Upper lobe of right lung (tissue), 1 donor: ENCODE measurements at places on chromosomes 4 and X. TPM values are rescaled to one million over a fixed set of nuclear protein-coding genes. Genes with fewer than 3 reads are reported as not detected.

The PRDM8 gene
- total RNA-seq = 1.7 TPM

DNA sequence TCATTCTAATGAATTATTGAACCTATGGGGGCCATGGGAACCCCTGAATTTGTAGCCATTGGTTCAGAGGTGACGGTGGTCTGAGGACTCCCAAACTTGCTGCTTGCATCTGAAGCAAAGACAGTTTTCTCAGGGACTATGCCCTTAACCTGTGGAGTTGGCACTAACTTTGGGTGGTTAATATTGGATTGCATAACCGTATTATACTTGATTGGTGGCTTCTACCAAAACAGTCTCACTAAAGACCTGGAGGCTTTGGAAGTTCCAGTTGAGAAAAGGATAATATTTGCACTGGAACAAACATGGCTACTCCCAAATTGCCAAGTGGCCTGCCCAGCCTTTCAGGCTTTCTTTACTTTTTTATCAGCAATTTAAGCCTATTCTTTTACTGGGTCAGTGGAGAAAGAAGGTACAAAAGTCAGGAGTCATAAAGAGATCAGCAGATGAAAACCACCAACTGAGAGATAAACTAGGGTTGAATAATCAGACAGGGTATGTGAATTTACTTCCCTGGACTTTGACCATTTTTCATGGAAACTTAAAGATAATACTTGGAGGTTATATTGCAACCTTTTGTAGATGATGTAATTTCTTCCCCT lies 7.9 kb upstream of the KLHL8 start:
- H3K27me3 ChIP-seq = no peaks in the 10 kb centered on the region
- H3K4me1 ChIP-seq = peaks cover 6% of the 10 kb centered on the region
- no peak overlapping the region for H3K4me3 ChIP-seq
- H3K36me3 ChIP-seq = no peaks in the 10 kb centered on the region

DNA sequence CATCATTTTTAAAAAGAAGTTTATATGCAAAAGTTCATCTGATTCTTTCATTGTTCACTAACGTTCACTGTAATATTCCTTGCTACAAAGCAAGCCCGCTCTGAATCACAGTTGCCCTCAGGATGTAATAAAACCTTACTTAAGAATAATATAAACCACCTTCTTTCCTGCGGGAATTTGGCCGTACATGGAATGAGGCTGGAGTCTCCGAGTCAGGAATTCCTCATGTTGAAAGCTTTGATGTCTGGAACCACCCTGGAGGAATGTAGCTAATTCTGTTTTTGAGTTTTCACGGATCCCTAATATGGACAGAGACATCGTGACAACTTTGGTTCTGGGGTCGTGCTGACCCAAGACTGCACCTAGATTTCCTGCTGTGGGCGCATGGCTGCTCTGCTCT lies 58.5 kb downstream of the CRLF2 start:
- no peak for DNase-seq
- no peaks in the 10 kb centered on the region for H3K36me3 ChIP-seq
- no peak overlapping the region for H3K27ac ChIP-seq
- H3K4me3 ChIP-seq = no peak overlapping the region
- no peaks in the 10 kb centered on the region for H3K4me1 ChIP-seq
- no peaks in the 10 kb centered on the region for H3K27me3 ChIP-seq

The ZNF674 gene
- total RNA-seq = 5.9 TPM

DNA sequence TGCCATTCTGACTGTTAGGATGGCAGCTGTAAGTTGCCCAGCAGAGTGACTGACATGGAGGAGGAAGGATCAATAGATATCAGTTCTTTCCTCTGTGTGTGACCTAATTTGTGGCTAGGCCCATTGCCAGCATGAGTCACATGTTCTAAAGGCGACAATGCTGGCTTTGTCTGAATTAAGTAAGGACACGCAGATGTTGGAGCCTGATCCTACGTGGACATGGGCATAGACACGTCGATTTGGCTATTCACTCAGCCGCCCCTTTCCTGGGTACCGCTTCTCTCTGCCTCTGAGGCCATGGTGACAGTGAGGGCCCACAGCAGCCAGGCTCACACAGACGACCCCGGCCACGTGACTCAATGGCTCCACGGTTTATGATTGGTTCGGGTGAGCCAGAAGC lies 16.3 kb downstream of the PROM1 start:
- H3K27ac ChIP-seq = no peak overlapping the region
- no peaks in the 10 kb centered on the region for H3K4me1 ChIP-seq
- DNase-seq = no peak
- no peak overlapping the region for H3K4me3 ChIP-seq
- H3K36me3 ChIP-seq = no peaks in the 10 kb centered on the region

GRCh38 chr4:118346495-118346894 lies 6.3 kb downstream of the PRSS12 start:
- DNase-seq = no peak
- H3K27ac ChIP-seq = no peak overlapping the region
- no peaks in the 10 kb centered on the region for H3K36me3 ChIP-seq
- no peak overlapping the region for H3K4me3 ChIP-seq
- H3K4me1 ChIP-seq = no peaks in the 10 kb centered on the region

The VMA21 gene
- total RNA-seq = 28.0 TPM

DNA sequence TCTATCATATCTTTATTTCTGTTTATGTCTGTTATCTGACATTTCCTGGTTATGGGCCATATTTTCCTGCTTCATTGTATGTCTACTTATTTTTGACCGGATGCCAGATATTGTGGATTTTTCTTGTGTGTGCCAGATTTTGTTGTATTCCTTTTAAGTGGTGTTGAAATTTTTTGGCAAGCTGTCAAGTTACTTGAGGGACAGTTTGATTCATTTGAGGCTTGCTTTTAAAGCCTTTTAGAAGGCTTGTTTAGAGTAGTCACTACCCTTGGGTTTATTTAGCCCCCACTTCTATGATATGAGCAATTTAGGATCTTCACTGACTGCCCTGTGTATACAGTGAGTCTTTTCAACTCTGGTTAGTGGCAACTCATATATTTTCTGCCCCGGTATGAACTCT lies 29.2 kb upstream of the NPY2R start:
- no peaks in the 10 kb centered on the region for H3K36me3 ChIP-seq
- no peak overlapping the region for H3K4me3 ChIP-seq
- DNase-seq = no peak
- no peaks in the 10 kb centered on the region for H3K4me1 ChIP-seq

The EDNRA gene
- total RNA-seq = 28.3 TPM

DNA sequence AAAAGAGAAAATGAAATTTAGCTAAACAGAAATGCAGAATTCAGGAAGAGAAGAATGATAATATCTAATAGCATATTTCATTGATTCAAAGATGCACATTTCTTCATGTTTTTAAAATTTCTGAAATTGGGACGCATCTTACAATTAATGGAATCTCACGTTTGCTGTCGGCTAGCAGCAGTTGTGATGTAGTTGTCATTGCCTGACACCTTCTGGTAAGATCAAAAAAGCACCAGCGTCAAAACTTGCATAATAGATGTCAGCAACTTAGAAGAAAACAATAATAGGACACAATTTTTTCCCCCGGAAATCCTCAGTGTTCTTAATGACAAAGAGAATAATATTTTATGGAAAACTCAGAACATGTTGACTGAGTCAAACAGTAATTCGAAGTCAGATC lies 29.8 kb upstream of the SLC7A3 start:
- no peaks in the 10 kb centered on the region for H3K36me3 ChIP-seq
- H3K27ac ChIP-seq = no peak overlapping the region
- H3K27me3 ChIP-seq = no peaks in the 10 kb centered on the region

GRCh38 chr4:110005461-110006056 lies 92.9 kb downstream of the EGF start:
- no peak for DNase-seq
- H3K36me3 ChIP-seq = no peaks in the 10 kb centered on the region
- H3K27ac ChIP-seq = no peak overlapping the region
- H3K27me3 ChIP-seq = no peaks in the 10 kb centered on the region

The FRMD7 gene
- total RNA-seq = not detected

The NAP1L5 gene
- total RNA-seq = 3.2 TPM

GRCh38 chrX:72349190-72349589 lies 43.5 kb upstream of the CITED1 start:
- no peak overlapping the region for H3K4me3 ChIP-seq
- H3K27ac ChIP-seq = no peak overlapping the region
- no peaks in the 10 kb centered on the region for H3K27me3 ChIP-seq

DNA sequence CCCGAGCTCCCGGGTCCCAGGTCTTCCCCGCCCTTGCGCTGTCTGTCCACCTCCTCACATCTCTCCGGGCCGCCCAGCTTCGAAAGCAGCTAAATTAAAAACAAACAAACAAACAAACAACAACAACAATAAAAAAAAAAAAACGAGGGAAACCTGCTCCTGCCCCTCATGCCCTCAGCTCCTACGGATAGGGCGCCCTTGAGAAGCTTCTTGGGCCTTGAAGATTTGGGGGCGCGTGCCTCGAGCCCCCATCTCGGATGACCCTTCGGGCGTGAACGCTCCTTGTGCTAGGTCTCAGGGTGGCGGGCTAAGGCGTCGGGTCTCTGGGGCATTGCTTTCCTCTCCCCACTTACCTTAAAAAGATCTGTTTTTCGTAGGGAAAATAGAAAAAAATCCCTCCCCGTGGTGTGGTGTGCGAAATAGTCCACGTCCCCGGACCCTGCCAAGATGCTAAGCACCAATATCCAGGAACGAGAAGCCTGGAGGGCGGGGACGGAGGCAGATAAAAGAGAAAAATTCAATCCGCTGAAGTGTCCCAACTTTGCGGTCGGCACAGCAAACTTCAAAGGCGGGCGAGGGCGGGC lies 603 bp downstream of the NDNF start:
- H3K27ac ChIP-seq = peak overlapping the region; percentile 84
- peak overlapping the region; percentile 70 for H3K4me3 ChIP-seq
- no peaks in the 10 kb centered on the region for H3K36me3 ChIP-seq

The TRO gene
- 2.7 TPM for total RNA-seq

DNA sequence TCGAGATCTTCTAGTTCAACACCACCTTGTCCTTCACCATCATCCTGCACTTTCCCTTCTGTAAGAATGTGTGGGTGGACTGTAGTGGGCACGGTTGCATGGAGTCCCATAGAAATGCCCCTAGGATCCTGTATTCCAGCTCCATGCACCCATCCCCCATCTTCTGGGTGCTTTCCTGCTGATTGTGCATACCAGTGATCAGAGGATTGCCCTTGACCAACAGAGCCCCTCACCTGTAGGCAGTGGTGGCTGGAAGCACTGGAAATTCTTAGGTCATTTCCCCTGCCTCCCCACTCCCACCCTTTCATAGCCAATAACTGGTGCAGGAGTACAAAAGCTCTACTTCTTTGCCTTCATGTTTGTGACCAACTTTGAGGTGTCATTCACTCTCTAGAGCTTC lies 213.4 kb upstream of the ARSJ start:
- H3K27me3 ChIP-seq = no peaks in the 10 kb centered on the region
- H3K4me3 ChIP-seq = no peak overlapping the region
- H3K4me1 ChIP-seq = peaks cover 4% of the 10 kb centered on the region
- no peaks in the 10 kb centered on the region for H3K36me3 ChIP-seq

DNA sequence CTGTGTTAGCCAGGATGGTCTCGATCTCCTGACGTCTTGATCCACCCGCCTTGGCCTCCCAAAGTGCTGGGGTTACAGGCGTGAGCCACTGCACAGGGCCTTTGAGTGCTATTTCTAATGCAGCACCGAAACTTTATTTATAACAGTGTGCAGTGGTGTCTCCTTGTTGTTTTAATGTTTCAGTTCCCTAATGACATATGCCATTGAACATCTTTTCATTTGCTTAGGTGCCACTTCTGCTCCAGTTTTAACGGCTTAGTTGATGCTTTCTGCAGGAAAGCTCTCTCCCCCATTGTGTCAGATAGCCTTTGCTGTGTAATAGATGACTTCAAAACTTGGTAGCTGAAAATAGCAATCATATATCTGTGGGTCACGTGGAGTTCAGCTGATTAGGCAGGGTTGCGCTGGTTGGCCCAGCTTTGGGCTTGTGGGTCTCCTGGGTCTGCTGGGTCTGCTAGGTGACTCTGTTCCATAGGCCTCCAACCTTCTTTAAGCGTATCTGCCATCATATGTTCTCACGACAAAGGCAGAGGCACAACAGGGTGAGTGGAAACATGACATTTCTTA lies 76.4 kb upstream of the SHISA3 start:
- no peaks in the 10 kb centered on the region for H3K27me3 ChIP-seq
- H3K27ac ChIP-seq = no peak overlapping the region
- no peaks in the 10 kb centered on the region for H3K4me1 ChIP-seq

- DNase-seq = no peak
- no peaks in the 10 kb centered on the region for H3K4me1 ChIP-seq
- no peak overlapping the region for H3K4me3 ChIP-seq
- H3K27me3 ChIP-seq = no peaks in the 10 kb centered on the region
Measured at GRCh38 chr4:15515106-15515505, 45.4 kb downstream of the CC2D2A start.

The STATH gene
- total RNA-seq = not detected

DNA sequence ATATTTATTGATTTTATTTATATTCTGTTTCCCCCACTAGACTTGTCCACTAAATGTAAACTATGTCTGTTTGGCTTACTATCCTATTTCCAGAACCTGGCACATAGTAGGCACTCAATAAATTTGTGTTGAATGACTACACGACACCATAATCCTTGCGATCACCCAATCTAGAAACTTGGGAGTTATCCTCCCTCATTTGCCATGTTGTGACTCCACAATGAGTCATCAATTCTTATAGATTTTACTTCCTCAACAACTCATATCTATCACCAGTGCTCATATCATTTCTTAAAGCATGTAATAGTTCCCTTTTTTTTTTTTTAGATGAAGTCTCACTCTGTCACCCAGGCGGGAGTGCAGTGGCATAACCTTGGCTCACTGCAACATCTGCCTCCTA lies 39.9 kb upstream of the VAMP7 start:
- no peak for DNase-seq
- no peak overlapping the region for H3K4me3 ChIP-seq

DNA sequence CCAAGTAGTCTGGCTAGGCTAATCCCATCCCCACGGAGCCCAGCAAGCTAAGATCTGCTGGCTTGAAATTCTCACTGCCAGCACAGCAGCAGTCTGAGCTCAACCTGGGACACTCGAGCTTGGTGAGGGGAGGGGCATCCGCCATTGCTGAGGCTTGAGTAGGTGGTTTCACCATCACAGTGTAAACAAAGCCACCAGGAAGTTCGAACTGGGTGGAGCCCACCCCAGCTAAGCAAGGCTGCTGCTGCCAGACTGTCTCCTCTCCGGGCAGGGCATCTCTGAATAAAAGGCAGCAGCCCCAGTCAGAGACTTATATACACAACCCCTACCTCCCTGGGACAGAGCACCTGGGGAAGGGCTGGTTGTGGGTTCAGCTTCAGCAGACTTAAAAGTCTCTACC lies 639.6 kb downstream of the IQCM start:
- no peaks in the 10 kb centered on the region for H3K36me3 ChIP-seq
- no peak overlapping the region for H3K4me3 ChIP-seq
- DNase-seq = peak; percentile 84
- no peaks in the 10 kb centered on the region for H3K4me1 ChIP-seq
- H3K27ac ChIP-seq = no peak overlapping the region
- H3K27me3 ChIP-seq = no peaks in the 10 kb centered on the region
